Amniotic epithelial cell (primary cell): ENCODE measurements at places on chromosomes 3 and 15.

DNA sequence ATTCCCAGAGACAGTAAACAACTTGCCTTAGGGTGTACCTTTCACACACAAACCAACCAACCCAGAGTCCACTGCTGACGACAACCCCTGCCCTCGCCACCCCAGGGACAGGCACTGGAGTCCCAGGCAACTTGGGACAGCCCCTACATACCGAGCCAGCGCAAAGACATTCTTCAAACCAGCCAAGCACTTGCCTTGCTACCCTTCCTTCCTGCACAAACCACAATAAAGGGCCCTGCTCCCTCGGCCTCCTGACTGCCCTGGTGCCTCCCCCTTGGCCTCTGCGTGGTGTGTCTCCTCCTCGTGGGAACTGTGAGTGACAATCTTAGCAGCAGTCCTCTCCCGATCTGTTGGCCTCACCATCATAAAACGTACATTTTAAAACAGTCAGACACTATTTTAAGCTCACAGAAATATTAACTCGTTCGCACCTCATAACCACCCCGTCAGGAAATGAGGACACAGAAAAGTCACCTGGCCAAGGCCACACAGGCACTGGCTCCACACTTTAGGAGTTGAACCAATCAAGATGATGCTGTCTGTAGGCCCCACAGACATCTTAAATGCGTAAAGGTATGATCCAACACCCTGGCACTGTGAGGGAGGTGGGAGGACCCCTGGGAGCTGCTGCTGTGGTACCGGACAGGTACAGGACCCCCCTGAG is 113.8 kb downstream of the ADCY5 start:
- DNase-seq, result no peak

GRCh38 chr3:54036543-54036942 is 85.8 kb upstream of the CACNA2D3 start:
- DNase-seq, result no peak

- no peak for DNase-seq
These were observed 3.5 kb downstream of the HEXA start for GRCh38 chr15:72372361-72372760.

DNA sequence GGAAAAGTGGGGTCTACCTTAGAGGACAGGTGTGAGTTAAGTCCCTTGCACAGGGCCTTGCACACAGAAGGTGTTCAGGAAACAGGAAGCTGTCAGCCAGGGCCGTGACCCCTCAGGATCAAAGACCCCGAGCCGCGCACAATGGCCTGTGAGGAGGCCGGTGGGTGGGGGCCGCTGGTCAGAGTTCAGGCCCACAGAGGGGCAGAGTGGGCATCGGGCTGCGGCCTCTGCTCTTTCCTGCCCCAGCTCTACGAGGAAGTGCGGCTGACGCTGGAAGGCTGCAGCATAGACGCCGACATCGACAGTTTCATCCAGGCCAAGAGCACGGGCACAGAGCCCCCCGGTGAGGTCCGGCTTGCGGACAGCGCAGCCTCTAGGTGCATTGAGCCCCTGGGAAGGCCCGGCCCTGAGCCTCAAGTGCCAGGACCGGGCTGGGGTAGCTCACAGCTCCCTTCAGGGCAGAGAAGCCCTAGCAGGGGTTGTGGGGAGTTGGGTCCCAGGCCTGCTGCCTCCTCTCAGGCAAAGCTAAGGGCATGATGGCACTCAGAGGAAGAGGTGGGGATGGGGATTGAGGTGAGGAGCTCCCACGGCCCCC is 37.2 kb downstream of the PSTPIP1 start:
- no peak for DNase-seq

DNA sequence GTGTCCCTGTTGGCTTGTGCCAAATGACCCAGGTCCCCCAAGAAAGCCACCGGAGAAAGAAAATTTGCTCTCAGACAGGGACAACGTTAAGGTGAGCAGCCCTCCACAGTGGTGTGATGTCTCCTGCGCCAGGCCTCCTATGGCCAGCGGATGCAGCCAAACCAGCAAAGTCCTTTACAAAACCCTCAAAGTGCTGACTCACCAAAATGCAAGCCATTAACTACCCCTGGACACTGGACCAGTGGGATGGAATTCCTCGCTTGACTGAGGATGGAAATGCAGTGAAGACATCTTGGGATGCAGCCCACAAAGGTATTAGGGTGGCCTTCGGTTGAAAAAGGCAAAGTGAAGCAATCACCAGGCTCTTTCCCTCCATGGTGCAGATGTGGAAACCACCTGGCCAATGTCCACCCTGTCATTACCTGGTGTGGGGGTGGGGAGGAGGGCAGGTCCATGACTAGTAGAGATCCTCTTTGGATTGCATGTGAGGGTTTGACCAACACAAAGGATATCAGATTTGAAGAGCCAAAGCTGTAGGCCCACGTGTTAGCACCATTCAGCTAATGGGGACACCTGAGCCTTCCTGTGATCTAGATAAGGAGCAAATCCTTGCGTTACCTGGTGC is 127.4 kb upstream of the SLC6A11 start:
- DNase-seq, result no peak

- DNase-seq, result peak; percentile 85
These were observed 9.2 kb upstream of the TMEM212 start for GRCh38 chr3:171833789-171834460.

GRCh38 chr3:123289391-123290106 is 87.8 kb downstream of the SEC22A start:
- no peak for DNase-seq

DNA sequence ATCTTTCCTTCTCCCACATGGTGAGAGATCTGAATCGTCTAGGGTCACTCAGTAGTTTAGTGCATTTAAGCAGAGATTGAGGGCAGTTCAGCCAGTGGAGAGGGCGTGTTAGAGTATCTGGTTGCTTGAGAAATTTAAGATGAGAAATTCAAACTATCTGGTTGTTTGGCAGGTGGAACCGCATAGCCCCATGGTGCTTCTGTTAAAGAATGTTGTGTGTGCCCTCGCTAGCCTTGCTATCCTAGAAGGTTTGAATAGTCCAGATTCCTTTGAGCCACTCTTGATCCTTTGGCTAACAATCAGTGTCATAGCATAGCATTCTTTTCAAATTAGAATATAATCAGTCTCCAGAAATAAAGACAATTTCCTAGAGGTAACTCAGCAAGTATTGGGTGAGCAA is 32.1 kb downstream of the ABHD17C start:
- peak; percentile 66 for DNase-seq

DNA sequence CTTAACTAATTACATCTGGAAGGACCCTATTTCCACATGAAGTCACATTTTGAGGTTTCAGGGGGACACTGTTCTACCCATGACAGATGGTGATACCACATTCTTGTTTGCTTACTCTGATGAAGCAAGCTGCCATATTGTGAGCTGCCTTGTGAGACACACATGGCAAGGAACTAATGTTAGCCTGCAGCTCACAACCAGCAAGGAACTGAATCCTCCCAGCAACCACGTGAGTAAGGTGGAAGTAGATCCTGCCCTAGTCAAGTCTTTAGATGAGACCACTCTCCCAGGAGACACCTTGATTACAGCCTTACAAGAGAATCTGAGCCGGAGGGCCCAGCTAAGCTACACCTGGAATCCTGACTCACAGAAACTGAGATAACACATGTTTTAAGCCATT is 160.1 kb downstream of the PDE8A start:
- DNase-seq, result no peak

- no peak for DNase-seq
These were observed 169.5 kb upstream of the THBS1 start for GRCh38 chr15:39411102-39411989.

DNA sequence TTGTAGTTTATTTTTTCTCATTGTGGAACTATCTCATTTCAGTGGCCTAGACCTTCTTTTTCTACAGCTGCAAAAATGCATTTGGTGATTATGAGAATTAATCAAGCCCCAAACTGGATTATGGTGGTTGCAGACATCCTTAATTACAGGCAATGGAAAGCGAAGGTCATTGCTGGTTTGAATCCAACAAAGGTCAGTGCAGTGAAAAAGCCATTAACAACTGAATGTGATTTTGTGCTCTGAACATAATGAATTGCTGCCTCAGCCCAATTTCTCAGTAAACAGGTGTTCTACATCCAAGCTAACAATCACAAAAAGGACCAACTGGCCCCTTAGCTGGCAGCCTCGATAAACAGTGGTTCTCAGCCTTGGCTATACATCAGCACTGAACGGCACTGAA is 260.1 kb upstream of the DPPA4 start:
- DNase-seq, result no peak
